Activated CD4-positive, alpha-beta T cell treated with anti-CD3 and anti-CD28 coated beads, Interleukin-10, Interleukin-2, amounts not matched to agents 100 ng/mL and 50 ng/mL, durations not matched to agents 16 hours and 8 hours (primary cell): ENCODE measurements at places on chromosomes 7 and 10.

GRCh38 chr10:42769673-42770072, 12.9 kb upstream of the BMS1 start:
- DNase-seq: no peak

GRCh38 chr10:13984647-13985155, 346.0 kb downstream of the FRMD4A start:
- DNase-seq: peak; percentile 1

GRCh38 chr7:93228302-93228701, 2.0 kb upstream of the HEPACAM2 start:
- DNase-seq: peak; percentile 76

- no peak for DNase-seq
Observed at GRCh38 chr10:89710753-89711152, 9.4 kb downstream of the KIF20B start.

GRCh38 chr7:6640246-6640721, 3.2 kb downstream of the ZNF316 start:
- DNase-seq: peak; percentile 12

- DNase-seq: no peak
Observed at GRCh38 chr10:85916994-85917573, 449.5 kb downstream of the GRID1 start.

DNA sequence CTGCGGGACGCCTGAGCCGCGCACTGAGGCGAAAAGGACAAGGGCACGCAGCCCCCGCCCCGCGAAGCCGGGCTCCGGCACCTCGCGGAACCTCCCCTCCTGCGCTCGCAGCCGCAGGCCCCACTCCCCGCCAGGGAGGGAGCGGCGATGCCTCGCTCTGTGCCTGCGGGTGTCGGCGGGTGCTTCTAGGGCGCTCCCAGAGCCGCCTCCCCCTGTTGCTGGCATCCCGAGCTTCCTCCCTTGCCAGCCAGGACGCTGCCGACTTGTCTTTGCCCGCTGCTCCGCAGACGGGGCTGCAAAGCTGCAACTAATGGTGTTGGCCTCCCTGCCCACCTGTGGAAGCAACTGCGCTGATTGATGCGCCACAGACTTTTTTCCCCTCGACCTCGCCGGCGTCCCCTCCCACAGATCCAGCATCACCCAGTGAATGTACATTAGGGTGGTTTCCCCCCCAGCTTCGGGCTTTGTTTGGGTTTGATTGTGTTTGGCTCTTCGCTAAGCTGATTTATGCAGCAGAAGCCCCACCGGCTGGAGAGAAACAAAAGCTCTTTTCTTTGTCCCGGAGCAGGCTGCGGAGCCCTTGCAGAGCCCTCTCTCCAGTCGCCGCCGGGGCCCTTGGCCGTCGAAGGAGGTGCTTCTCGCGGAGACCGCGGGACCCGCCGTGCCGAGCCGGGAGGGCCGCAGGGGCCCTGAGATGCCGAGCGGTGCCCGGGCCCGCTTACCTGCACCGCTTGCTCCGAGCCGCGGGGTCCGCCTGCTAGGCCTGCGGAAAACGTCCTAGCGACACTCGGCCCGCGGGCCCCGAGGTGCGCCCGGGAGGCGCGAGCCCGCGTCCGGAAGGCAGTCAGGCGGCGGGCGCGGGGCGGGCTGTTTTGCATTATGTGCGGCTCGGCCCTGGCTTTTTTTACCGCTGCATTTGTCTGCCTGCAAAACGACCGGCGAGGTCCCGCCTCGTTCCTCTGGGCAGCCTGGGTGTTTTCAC, 519 bp downstream of the ITGB8 start:
- DNase-seq: peak; percentile 19

DNA sequence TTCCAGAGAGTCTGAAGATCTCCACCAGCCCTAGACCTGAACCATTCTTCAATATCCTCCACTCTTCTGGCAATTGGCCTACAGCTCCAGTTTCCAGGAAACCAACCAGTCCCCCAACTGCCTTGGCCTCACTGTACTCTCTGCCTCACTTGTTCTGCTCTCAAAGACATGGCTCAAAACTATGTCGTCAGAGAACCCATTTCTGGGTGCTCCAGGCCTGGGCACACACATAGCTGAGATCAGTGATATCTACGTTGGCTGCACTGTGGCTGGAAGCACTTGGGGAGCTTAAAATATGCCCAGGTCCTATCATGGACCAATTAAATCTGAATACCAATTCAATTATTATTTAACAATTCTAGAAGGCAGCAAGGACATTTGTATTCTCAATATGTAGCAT, 93.1 kb downstream of the COBL start:
- DNase-seq: no peak

- DNase-seq: peak; percentile 49
Observed at GRCh38 chr10:133336577-133337369, at the start of gene CALY. TSS of gene CALY (minus strand) at chr10:133336896. CDS start at chr10:133328989, 7,907 bp downstream.

DNA sequence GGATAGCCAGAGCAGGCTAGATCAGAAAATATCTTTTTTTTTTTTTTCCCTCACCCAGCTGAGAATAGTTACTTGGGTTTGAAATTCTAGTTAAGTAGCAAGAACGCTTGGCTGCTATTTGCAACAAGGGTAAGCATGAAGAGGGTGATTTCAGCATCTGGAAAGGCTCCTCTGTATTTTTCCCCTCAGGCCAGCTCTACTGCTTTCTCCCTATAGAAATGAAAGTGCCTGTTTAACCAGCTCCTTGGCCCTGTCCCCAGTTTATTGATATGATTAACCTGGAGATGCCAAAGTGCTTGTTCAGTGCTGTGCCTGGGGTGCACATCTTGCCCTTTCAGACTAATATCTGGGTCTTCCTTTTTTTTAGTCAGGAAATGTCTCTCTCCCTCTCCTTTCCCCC, 37.1 kb downstream of the AP3M1 start:
- no peak for DNase-seq

DNA sequence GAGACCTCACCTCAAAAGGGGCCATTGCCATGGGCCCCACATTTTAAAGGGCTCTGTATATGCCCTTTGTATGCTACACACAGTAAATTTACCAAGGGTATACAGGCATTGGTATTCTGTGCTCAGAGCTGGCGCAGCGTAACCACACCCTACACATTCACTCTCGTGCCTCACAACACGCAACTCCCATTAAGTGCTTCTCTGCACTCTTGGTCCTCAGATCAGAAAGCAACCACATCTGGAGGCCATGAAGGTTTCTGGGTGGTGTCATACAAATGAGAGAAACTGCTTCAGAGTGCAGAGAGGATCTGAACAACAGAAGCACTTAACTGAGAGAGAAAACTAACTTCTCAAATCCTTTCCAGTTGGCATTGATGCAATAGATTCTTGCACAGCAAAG, 9.4 kb upstream of the CACUL1 start:
- no peak for DNase-seq

DNA sequence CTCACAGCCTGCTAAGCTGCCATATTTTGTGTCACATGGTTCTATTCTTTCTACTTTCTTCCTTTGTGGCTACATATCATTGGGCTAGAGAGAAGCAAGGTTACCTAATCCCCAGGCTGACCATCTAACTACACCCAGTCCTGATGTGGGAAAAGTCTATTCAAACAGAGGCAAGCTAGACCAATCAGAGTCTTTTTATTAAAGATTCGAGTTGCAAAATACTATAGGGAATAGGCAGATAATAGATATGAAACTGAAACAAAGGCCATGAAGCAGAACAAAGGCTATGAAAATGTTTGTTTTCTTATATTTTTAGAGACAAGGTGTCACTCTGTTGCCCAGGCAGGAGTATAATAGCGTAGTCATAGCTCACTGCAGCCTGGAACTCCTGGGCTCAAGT, 36.7 kb downstream of the MTERF1 start:
- DNase-seq: no peak

DNA sequence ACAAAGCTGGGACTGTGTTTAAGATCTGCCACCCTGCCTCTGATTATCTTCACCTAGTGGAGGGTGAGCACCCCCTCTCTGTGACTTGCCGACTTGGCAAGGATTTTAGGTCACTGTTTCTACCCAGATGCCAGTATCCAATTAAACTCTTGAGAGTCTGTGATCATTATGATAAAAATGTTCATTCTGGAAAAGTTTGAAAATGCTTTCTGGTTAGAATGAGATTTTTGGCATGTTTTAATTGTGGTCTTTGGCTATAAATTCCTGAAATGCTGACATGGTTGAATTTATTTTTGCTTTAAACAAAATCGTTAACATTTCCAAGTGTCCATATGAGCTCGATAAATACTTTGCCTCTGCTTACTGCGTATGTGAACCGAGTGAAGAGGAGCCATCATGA, 221.4 kb downstream of the BICC1 start:
- no peak for DNase-seq

DNA sequence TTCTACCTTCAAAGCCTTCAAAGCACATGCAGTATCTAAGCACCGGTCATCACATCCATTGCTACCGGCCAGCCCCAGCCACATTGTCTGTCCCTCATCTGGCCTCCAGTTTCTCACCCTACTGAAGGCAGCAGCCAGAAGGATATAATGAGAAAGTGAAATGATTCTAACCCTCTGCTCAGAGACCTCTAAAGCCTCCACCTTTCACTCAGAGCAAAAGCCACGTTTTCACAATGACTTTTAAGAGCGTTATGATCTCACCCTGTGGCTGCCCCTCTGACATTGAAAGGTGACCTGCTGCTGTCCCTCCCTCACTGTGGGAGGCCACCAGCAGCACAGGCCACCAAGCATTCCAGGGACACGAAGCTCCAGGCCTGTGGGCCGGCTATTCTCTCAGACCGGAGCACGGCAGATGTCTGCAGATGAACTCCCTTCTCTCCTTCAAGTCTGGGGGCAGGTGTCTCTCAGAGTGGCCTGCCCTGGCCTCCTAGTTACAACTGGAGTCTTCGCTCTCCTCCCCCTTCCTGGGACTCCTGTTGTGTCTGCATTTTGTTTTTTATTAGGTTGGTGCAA, 94.9 kb upstream of the EEPD1 start:
- peak; percentile 5 for DNase-seq

DNA sequence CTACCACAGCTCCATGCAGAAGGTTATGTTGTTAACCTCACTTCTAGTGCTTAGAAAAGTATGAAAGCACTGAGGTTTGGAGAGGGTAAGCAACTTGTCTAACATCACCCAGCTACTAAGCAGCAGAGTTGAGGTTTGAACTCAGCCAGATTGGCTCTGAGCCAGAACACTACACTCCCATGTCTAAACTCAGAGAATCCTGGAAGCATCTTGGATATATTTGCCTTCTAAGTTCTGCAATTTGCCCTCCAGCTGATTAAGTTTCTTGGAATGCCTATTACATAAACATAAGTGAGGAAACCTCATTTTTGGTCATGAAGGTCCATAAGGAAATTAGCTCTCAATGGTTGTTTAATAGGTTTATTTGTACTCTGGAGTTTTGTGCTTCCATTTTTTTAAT, 78.1 kb upstream of the PHYHIPL start:
- no peak for DNase-seq

DNA sequence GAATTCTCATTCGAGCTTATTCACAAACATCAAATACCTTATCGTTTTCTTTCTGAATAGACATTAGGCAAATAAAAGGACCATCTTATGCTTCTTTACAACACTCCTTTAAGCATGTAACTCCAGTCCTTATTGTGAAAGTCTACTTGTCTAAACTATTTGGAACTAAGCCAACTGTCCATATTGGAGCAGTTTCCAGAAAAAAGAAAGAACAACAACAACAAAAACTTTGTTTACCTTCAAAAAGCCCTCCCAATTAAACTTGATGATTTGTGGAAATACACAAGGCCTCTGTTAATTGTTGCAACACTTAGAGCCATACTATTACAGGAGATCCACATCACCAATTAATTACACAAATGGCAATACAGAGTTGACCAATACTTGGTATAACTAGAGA, 163.6 kb downstream of the GALNT11 start:
- no peak for DNase-seq

DNA sequence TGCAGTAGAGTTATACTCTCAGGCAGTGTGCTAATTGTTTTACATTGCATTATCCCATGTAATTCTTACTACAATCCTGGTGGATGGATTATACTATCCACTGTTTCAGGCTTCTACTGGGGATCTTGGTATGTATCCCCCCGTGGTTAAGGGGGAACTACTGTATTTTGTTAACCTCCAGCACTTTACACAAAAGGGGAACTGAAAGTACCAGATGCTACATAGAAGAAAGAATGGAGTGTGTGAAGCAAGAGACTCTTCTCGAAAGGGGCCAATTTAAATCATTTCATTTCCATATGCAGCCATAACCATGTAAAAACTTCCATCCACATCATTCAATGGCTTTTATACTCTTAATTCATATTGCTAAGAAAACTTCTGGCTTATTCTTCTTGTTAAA, 69.4 kb downstream of the C1GALT1 start:
- DNase-seq: no peak

GRCh38 chr7:68718097-68718551, 880.2 kb upstream of the AUTS2 start:
- DNase-seq: no peak

- DNase-seq: peak; percentile 78
Observed at GRCh38 chr7:2508327-2509215, 11.0 kb upstream of the LFNG start.

GRCh38 chr7:18420748-18421147, 74.8 kb upstream of the HDAC9 start:
- DNase-seq: no peak

DNA sequence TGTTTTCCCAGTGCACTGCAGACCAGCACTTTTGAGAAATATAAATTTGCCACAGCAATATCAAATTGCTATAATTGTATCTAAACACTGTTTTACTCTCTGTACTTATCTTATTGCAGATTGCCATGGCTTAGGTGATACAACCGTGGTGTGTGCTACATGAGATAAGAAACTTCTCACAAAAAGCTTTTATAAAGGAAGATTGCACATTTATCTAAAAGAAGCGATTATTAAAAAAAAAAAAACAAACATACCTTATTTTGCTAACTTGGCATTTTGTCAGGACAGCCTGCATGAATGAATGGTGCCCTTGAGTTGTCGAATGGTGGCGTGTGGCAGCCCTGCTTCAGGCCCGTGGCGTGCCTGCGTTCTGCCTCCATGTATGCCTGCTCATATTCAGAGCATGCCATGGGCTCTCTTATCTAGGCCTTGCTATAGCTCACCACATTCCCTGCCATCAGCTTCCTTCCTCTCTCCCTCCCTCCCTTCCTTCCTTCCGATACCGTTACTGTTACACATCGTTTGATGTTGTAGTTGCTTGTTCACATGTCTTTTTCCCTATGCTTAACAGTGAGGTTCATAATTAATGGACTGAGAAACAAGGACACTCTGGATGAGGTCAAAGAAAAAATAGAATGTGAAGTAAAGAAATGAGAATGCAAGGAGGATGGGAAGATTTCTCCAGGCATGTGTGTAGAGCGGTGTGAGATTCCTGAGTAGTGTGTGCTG, 34.9 kb downstream of the PRKAR2B start:
- DNase-seq: no peak

DNA sequence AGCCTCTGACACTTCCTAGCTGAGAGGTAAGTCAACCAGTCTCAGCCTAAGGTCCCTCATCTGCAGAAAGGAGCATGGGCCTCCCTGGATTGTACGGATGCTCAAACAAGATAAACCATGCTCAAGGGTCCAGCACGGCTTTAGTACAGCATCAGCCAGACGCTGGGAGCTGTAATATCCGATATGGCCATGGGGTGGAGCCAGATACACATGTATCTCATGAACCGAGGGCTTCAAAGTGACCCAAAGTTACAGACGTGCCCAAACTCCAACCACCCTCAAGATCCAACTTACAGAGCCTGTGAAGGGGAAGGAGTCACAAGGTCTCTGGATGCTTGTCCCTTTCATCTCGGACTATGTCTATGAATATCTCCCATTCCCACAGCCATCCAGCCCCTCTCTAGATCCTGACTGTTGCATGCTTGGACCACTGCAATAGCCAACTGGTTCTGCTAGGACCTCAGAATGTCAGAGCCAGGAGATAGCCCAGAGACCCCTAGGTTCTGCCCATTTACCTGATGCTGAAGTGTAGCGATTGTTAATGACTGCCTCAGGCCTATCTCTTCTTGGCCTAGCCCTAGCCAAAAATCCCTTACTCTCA, 142.4 kb downstream of the SH3PXD2A start:
- peak; percentile 82 for DNase-seq

GRCh38 chr10:113235508-113235907, 285.5 kb downstream of the TCF7L2 start:
- no peak for DNase-seq
